ENCODE measurements at places on chromosomes 11 and 22.

GRCh38 chr11:22851477-22851876, 8.8 kb downstream of the CCDC179 start:
- DNase-seq = no peak

- no peak for DNase-seq
Measured at GRCh38 chr11:64343767-64344559, 4.0 kb downstream of the CCDC88B start.

GRCh38 chr11:129639300-129639699, 176.3 kb upstream of the TMEM45B start:
- peak; percentile 99 for DNase-seq

GRCh38 chr11:68581439-68581838, 102.9 kb upstream of the GAL start:
- no peak for DNase-seq

DNA sequence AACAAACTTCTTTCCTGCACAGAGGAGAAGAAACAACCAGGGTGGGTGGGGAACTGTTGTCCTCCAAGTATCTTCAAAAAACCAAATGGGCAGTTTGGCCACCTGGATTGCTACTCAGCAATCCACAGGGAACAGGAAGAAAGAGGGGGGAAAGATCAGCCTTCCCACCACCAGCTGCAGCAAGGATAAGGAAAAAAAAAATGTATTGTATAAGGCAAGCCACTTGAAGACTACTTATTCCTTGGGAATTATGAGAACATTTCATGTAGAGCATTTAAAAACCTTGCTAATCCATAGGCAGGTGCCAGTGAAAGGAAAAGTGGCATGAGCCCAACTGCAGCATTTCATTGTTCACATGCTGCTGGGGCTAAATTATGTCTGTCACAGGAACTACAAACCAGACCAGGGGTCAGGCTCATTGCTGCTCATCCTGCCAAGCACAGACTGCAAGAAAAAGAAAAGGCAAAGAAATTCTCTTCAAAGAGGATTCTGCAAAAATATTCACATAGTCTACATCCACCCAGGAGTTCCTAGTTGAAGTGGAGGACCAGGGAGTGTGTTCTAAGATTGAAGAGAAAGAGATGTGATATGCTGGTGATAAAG, 2.2 kb downstream of the RAB30 start:
- no peak for DNase-seq

DNA sequence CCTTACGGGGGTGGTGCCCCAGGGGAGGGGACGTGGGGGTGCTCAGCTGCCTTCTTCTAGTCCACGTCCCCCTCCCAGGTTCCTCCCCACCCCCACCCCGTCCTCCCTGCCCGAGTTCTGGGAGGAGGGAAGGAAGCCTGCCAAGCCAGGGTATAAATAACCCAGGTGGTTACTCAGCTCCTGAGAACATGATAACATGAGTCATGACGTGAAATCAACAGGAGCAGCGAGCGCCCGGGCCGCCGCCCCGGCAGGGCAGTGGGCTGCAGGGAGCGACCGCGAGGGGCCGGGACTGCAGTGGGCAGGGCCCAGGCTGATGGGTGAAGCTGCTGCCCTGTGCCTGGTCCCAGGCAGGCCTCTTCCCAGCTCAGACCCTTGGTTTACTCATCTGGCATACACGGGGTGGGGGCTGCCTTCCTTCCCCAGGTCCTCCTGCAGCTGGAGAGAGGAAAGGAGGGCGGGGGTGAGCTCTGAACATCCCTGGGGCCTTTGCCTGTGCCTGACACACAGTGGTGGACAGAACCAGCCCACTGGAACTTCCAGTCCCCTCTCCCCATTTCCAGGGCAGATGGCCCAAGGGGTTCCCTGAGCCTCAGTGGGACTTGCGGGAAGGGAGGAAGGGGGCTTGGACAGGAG, 8.8 kb upstream of the PDGFB start:
- DNase-seq = peak; percentile 82

DNA sequence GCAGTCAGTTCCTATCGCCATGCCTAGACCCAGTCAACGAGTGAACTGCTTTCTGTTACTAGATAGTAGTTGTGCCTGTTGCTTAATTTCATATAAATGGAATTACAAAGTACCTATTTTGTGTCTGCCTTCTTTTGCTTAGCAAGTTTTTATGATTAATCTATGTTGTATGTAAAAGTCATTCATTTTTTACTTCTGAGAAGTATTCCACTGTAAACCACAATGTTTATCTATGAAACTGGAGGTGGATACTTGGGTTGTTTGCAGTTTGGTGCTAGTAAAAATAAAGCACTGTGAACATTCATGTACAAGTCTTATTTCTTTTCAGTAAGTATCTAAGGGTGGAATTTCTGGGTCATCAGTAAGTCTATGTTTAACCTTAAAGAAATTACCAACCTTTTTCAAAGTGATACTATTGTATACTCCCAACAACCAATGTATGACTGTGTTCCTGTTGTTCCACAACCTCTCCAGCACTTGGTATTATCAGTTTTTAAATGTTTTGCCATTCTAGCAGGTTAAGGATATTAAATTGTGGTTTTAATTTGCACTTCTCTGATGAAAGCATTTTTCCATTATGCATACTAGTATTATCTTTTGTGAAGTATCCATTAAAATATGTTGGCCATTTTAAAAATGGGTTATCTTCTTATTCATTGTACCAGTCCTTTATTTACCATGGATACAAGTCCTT, 68.2 kb downstream of the DNAJC24 start:
- peak; percentile 68 for DNase-seq

GRCh38 chr11:73236205-73236765, 18.2 kb downstream of the P2RY2 start:
- no peak for DNase-seq

DNA sequence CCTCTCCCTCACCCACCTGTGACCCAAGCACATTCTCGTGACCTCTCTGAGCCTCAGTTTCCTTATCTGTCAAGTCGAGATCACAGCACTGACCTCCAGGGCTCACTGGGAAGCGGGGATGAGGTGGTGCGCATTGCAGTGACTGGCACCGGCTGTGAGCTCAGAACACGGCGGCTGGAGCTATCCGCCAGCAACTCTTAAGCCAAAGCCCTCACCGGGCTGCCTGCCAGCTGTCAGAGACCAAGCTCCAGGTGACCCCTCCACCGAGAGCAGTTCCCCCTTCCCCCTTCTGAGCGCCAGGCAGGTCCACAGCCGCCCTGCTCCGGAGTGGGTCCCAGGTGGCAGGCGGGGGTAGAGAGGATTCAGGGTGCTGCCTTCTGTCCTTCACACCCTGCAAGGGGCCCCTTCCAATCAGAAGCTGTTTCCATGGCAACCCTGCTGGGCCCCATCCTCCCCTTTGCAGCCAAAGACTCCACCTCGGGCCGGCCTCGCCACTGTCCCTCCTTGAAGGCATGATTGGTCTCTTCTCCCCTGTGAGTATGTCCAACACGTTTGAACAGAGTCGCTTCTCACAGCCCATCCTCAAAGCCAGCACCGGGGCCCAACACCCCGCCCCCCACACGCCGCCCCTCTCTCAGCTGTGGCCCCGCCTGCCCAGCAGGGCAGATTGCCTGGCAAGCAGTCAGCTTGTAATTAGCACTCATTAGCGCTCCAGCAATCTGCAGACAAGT, 98.7 kb downstream of the WNT7B start:
- no peak for DNase-seq

- DNase-seq = no peak
Measured at GRCh38 chr11:78940500-78941225, 366.0 kb upstream of the NARS2 start.

- peak; percentile 25 for DNase-seq
Measured at GRCh38 chr11:66986178-66986545, 11.1 kb downstream of the C11orf86 start.

DNA sequence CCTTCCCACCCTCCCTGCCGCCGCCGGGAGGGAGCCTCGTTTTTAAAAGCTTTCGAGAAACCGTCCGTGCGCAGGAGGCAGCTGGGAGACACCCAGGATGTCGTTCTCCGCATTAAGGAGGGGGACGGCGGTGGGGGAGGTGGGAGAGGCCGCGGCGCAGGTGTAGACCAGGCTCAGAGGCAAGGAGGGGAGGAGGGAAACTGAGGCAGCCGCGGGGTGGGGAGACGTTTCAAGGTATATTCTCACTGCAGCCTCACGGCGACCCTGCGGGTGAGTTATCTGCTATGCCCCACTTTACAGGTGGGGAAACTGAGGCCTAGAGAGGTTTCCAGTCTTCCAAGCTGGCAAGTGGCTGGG, 42.7 kb downstream of the CYTH4 start:
- no peak for DNase-seq

DNA sequence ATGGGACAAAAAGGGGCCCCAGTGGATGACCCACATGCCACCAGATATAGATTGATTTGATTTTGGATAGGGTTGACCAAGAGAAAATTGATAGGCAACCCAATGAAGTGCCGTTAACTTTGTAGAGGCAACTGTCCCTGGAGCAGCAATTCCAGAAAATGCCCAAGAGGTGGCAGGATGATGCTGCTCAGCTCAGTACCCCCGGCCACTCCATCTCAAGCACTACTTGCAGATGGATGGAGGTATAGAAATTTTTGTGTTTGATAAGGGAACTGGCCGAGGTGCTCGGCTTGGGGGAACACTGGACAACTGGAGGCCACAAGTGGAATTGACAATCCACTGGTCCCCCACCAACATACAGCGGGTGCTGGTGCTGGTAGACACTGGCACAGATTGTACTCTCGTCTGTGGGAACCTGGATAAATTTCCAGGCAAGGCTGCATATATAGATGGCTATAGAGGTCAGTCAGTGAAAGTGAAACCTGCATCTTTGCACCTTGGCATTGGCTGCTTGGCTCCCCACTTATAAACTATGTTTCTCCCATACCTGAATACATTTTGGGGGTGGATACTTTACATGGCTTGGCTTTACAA, 86.3 kb downstream of the CCDC83 start:
- DNase-seq = peak; percentile 46

GRCh38 chr11:70108250-70108649, 30.1 kb downstream of the ANO1 start:
- DNase-seq = no peak

- peak; percentile 87 for DNase-seq
Measured at GRCh38 chr11:119361056-119361787, 14.7 kb upstream of the MFRP start.

GRCh38 chr22:23204125-23204488, 23.8 kb downstream of the BCR start:
- no peak for DNase-seq

GRCh38 chr11:64007629-64008282, 21.5 kb downstream of the OTUB1 start:
- no peak for DNase-seq

DNA sequence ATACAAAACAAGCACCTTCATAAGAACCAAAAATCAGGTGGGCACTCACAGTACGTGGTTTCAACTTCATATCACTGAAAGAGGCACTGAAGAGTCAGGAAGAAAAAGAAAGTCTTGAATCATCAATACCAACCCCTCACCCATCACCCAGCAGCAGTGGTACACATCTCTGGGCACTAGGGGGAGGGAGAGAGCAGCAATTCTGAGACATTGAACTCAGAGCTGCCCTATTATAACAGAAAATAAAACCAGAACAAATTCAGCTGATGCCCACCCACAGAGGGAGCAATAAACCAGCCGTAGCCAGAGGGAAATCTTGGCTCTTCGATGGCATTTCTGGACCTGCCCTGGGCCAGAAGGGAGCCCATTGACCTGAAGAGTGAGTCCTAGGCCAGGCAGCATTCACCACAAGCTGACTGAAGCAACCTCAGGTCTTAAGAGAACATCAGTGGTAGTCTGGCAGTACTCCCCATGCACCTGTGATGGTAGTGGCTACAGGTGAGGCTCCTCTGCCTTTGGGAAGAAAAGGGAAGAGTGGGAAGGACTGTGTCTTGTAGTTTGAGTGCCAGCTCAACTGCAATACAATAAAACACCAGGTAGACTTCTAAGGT, 42.2 kb upstream of the FAM181B start:
- DNase-seq = peak; percentile 51

- no peak for DNase-seq
Measured at GRCh38 chr11:34899633-34900016, 16.6 kb downstream of the APIP start.

- no peak for DNase-seq
Measured at GRCh38 chr22:27170491-27170890, 513.1 kb downstream of the MIAT start.

GRCh38 chr11:118610773-118611432, 3.5 kb downstream of the PHLDB1 start:
- peak; percentile 68 for DNase-seq

- no peak for DNase-seq
Measured at GRCh38 chr22:45846952-45847351, 130.0 kb downstream of the WNT7B start.

GRCh38 chr11:93123351-93123898, 74.4 kb downstream of the SLC36A4 start:
- DNase-seq = no peak

DNA sequence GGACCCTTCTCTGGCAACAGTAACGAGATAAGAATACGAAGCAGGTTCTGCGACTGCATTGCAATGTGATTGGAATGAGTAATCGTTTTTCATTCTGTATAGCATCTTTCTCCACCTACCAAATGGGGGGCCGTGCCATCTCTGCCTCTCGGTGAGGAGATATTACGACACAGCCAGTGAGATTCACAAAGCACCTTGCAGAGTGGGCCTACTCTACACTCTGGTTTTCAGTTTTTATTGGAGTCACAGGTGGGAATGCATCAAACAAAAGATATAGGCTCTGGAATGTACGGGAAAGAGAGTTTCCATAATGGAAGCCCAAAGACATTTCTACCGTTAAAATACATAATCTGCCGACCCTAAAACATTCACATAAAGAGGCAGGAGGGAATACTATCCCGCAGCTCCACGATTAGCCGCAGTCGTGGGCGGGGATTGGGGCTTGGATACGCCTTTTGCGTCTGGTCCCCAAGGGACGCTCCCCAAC, 423 bp upstream of the RTN3 start:
- DNase-seq = peak; percentile 52
